Inflammatory macrophage treated with lipopolysaccharide for 4 hours (primary cell): ENCODE measurements at places on chromosomes 11 and 22.

DNA sequence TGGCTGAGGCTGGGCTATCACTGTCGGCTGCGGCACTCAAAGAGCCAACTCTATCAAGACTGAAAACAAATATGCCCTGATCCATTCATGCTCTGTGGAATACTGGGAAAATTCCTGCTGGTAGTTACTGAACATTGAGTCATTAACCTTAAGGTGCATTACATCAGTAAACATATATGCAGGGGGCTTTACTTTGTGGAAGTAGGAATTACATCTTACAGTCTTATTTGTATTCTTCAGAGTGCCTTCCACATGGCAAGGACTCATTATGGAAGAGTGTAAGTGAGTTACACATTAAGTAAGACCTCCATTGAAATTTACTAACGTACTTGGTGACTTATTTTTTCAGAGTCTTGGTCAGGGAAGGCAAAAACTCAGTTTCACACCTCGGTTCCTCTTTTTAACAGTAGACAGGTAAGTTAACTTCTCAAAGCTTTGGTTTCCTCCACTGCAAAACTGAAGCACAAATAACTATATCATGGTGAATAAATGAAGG lies 4.5 kb downstream of the OR5B21 start:
- DNase-seq: no peak

DNA sequence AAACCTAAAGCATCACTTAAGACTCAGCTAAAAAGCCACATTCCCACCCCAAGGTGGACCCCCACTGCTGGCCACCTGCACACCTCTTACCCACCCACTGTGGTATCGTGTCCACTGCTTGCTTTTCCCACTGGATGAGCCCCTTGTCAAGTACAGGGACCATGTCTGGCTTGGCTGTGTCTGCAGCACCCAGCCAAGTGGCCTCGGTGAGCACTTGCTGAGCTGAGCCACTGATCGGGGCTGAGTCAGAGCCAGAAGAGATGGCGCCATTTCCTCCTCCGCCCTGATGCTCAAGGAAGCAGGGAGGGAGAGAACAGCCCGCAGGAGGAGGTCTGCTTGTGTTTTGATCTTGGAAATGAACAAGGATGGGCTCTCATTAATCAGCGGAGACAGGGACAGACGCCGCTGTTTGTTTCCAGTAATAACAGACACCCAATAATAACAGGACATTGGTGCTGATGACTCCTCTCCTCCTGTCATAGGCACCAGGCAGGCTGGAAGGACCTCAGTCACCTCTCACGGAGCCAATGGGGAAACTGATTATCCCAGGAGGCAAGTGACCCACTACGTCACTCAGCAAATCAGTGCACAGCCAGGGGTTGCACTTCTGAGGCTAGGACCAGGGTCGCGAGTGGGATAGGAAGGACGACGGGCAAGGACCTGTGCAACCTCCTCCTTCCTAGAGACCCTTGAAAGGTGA lies 85.2 kb upstream of the RTL6 start:
- DNase-seq: peak; percentile 38

DNA sequence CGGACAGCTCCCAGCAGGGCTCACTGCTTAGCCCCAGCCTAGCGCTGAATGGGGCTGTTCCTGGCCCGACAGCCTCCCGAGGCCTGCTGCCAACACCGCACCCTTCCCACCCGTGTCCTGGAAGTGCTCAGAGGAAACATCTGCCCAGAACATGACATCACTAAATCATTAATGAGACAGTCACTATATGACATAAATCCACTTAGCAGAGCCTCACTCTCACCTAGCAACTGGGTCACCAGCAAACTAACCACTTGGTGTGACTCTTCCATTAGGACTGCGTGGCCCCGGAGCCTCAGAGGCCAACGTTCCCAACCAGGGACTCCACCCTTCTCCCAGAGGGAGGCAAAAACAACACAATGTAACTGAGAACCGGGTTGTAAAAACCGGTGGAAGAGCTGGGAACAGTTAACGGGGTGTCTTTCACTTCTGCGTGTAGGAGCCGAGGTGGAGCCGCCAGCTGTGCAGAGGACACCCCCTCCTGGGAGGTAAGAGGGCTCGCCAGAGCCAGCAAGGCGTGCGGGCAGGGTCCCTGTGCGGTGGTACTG lies 21.4 kb upstream of the PACSIN2 start:
- no peak for DNase-seq

GRCh38 chr22:23137905-23138561 lies 3.8 kb downstream of the RSPH14 start:
- peak; percentile 27 for DNase-seq

- no peak for DNase-seq
Measured at GRCh38 chr22:30885001-30885366, 83.6 kb downstream of the MORC2 start.

DNA sequence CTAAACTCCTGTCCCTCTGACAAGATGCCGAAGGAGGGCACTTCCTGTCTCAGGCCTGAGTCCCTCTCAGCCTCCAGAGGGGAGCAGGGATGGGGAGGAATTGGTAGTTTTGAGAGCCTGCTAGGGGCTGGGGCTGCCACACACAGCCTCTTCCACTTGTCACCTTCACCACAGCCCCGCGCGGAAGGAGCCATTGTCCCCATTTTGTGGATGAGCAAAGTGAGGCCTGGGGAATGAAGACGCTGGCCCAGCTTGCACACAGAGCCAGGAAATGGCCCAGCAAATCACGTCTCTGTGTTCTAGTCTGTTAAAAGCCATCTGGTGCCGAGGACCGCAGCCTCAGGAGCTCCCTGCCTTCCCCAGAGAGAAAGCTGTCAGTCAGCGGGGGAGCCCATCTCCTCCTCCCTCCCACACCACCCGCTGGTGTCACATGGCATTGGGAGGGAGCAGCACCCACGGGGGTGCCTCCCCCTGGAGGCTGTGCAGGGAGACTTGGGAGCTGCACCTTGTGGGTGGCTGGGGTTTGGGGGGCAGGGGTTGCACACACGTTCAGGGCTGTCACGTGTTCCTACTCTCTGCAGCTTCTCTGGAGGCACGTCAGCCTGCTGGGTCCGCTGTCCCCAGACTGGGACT lies 34.6 kb downstream of the RASD2 start:
- no peak for DNase-seq

- peak; percentile 80 for DNase-seq
Measured at GRCh38 chr22:31742115-31742514, 7.8 kb downstream of the PRR14L start.

GRCh38 chr11:121890946-121891515 lies 225.0 kb downstream of the BLID start:
- peak; percentile 75 for DNase-seq

DNA sequence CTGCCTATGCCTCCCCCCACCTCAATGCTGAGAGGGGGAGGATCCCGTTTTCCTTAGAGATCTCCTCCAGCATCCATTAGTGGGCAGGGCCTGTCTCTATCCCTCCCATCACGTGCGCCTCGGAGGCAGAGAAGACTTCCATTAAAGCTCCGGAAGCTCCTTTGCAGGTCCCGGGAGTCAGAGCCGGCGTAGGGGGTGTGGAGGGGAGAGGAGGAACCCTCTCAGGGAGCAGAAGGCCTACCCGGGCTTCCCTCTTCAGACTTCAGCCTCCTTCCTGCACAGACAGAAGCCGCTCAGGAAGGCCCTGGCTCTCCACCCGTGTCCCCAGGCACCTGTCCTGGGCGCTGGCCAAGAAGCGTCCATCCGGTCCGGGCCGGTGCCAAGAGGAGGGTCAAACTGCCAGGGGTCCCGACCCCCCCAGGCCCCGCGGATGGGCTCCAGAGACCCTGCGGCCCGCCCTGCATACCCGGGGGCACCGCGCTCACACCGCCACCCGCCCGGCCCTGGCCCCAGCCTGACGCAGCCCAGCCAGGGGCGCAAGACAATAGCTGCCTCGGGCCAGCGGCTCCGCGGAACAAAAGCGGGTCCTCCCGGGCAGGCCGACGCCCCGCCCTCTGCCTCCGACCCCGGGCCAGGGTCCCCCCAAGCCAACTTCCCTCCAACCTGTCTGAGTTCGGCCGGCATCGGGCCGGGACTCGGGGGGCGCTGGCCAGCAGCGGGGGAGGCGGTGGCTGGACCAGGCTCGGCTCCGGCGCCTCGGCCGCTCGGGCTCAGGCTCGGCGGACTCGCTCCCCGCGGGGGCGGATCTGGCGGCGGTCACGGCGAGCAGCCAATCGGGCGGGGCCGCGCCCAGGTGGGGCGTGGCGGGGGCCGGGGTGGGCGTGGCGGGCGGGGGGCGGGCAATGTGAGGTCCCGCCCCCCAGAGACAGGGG lies 29.9 kb downstream of the ARVCF start:
- DNase-seq: peak; percentile 82

GRCh38 chr11:43751726-43752125 lies 71.2 kb downstream of the HSD17B12 start:
- peak; percentile 48 for DNase-seq

DNA sequence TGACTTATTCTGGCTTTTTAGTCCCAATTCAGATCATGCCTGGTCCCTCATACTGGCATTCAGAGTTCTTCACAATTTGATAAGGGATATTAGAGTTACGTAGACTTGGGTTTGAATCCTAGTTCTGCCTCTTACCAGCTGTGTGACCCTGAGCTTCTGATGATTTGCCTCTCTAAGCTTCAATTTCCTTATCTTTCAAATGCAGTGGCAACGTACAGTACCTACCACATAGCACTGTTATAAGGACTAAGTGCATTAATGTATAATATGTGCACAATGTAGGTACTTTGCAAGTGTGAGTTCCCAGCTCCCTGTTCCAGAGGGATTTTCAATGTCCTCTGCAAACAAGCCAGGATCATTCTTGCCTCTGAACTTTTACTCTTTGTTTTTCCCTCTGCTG lies 7.3 kb downstream of the RHOG start:
- no peak for DNase-seq

DNA sequence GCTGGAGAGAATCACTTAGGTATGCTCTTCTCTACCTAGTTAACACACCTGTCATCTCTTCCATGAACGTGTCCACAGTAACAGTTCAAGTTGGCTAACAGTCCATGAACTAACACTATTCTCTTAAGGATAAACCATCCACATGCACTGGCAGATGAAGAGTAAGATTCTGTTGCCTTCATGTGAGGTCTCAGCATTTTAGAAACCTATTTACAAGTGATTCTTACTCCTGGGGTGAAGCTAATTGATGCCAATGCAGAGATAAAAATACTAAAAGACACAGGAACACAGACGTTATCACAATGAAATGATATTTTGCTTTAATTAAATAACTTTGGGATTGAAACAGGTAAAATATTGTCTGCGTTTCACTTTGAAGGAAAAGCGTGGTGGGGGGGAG lies 1.3 kb downstream of the LRRC4C start:
- no peak for DNase-seq

- peak; percentile 44 for DNase-seq
Measured at GRCh38 chr11:111602865-111603610, 789 bp downstream of the SIK2 start.

- peak; percentile 31 for DNase-seq
Measured at GRCh38 chr11:64318766-64319761, 1.1 kb downstream of the PRDX5 start.

DNA sequence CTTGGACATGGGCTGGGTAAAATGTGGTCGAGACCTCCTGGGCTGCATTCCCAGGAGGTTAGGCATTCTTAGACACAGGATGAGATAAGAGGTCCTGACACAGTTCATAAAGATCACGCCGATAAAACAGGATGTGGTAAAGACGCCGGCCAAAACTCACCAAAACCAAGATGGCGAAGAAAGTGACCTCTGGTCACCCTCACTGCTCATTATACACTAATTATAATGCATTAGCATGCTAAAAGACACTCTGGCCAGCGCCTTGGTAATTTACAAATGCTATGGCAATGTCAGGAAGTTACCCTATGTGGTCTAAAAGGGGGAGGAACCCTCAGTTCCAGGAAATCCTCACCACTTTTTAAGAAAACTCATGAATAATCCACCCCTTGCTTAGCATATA lies 983.3 kb downstream of the OPCML start:
- DNase-seq: no peak

DNA sequence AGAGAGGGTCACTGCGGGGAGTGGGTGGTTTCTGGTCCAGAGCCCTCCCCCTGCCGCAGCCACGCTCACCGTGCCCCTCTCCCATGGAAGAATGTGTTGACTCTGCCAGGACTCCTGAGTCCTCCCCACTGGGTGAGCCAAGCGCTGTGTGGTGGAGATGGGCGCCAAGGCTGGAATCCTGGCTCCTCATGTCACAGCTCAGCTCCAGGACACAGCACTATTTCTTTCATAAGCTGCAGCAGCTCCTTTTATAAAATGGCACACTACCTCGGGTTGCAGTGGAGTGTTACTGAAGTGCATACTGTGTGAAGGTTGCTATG lies 83.9 kb downstream of the FEZ1 start:
- DNase-seq: no peak

GRCh38 chr22:48594016-48594756 lies 1233.5 kb downstream of the BRD1 start:
- no peak for DNase-seq

GRCh38 chr11:104668797-104669463 lies 229.3 kb downstream of the CASP12 start:
- DNase-seq: peak; percentile 58

- DNase-seq: no peak
Measured at GRCh38 chr22:48241658-48242057, 1479.2 kb downstream of the TBC1D22A start.

DNA sequence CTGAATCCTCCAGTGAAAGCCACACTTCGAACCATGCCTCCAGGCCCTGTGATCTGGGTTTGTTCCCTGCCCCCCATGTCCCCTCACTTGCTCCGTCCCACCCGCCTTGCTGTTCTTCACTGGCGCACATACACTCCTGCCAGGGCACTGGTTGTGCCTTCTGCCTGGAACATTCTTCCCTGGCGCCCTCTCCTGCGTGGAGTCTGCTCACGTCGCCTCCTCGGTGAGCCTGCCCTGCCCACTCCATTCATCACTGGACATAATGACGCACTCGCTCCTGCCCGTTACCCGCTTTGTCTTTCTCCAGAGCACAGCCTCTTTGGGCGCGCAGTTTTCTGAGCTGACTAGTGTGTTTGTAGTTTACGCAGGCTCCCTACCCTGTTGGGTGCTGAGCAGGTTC lies 21.0 kb upstream of the MIEF1 start:
- DNase-seq: no peak

DNA sequence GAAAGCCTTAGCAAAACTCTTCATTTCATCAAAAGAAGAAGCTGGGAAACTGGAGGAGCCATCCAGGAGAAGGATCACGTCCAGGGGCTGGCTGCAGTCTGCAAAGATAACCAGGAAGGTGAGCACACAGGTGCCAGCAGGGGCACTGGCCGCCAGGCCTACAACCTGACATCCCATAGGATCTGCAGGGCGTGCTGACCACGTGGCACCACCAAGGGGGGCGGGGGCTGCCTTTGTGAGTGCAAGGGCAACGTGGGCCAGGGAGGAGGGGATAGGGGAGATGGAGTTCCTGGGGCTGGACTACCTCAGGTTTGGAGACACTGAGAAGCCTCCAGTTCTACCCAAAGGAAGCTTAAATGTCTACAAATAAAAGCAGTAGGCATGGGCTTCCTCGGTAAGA lies 102.7 kb upstream of the CCT8L2 start:
- no peak for DNase-seq

- no peak for DNase-seq
Measured at GRCh38 chr11:68314203-68315170, 2.1 kb downstream of the LRP5 start.

- no peak for DNase-seq
Measured at GRCh38 chr11:103659206-103659618, 377.2 kb upstream of the DDI1 start.
